Tibial nerve (tissue), 4 donors: ENCODE measurements at places on chromosomes 11 and 22. TPM values are rescaled to one million over a fixed set of nuclear protein-coding genes. Genes with fewer than 3 reads are reported as not detected.

GRCh38 chr22:41574847-41575381, 14.1 kb downstream of the CSDC2 start:
- peak; percentile 66 for DNase-seq

- DNase-seq: no peak
Measured at GRCh38 chr11:1912289-1912878, 7.1 kb upstream of the TNNT3 start.

- DNase-seq: no peak
Measured at GRCh38 chr22:20982563-20982882, 426 bp downstream of the LZTR1 start.

DNA sequence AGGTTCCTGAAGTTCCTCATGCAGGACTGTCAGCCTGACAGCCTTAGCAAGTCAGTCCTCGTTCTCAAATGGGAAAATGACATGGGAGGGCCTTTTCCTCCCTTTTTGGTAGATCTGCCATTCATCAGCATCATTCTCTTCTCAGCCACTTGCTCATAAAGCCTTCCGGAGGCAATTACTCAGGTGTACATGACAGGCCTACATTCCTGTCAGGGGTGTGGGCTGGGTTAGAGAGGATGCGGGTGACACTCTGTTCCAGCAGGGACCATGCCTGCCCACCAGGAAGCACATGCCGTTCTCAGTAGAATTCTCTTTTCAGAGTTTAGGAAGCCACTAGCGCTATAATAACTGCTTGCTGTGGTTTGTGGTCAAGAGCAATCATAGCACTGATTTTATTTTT, 24.2 kb upstream of the ANKK1 start:
- no peak for DNase-seq

The CASP5 gene
- total RNA-seq: 0.30 TPM

DNA sequence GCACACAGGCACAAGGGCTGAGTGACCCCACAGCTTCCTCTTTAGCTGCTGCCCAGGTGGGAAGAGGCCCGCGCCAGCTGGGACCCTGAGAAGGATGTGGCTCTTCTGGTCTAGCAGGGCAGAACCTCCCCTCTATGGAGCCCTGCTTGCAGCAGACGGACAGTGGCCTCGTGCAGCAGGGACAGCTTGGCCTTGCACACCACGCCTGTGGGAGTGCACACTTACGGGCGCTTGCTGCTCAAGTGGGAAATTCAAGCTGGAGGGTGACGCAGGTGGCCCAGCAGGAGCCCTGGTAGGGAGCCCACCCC, 971.4 kb downstream of the BRD1 start:
- DNase-seq: no peak

GRCh38 chr11:43928721-43929120, 13.7 kb upstream of the C11orf96 start:
- no peak for DNase-seq

DNA sequence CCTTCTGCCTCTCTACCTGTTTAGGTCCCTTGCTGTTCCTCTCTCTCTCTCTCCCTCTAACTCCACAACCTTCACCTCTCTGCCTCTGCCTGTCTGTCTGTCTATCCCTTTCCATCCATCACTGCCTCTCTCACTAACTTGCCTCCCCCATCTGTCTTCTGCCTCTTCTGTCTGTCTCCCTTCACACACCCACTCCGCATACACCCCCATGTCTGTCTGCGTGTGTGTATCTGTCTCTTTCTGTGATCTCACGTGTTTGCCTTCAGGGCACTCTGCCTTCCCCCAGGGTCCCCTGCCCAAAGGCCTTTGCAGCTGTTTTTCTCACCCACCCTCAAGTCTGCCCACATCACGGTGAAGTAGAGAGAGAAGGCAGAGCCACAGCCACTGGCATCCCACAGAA, 7.9 kb downstream of the RTN4RL2 start:
- DNase-seq: no peak

The C22orf31 gene
- not detected for total RNA-seq

The OR51E2 gene
- total RNA-seq: 0.20 TPM
